ENCODE measurements at places on chromosomes 6 and 20. TPM values are rescaled to one million over a fixed set of nuclear protein-coding genes. Genes with fewer than 3 reads are reported as not detected.

The ACTL10 gene
- not detected for total RNA-seq

The F13A1 gene
- total RNA-seq: 299 TPM

DNA sequence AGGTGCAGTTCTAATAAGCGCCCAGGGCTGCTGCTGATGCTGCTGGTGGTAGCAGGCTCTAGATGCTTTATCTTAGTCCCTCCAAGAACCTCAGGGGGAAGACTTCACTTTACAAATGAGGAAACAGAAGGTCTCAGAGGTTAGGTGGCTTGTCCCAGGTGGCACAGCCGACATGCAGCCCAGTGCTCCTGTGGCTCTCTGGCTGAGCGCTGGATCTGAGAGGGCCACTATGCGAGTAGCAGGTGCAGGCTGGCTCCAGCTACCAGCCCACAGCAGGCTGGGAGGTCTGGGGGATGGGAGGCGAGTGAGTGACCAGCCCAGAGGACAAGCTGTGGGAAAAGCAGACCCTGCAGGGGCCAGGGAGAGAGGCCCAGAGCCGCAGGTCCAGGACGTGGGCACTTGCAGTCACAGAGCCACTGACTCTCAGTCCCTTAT lies 90.9 kb downstream of the PRND start:
- DNase-seq: no peak

- peak; percentile 50 for DNase-seq
Measured at GRCh38 chr6:163335671-163336545, 78.6 kb upstream of the QKI start.

DNA sequence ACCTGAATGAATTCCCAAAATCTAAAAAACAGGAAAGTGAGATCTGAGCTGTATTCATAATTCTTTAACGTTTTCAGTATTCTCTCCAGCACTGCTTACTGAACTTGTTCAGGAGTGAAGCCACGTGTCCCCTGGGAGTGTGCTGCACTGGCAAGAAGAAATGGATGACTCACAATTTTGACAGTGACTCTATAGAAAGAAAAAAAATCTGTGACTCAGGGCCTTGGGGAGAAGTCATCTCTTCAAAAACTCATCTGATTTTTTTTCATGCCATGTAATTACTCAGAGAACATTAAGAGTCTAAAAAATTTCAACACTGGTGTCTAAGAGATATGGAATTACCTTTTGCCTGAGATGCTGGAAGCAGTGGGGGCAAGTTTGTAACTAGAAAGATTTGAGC lies 39.7 kb downstream of the ANKEF1 start:
- peak; percentile 66 for DNase-seq

DNA sequence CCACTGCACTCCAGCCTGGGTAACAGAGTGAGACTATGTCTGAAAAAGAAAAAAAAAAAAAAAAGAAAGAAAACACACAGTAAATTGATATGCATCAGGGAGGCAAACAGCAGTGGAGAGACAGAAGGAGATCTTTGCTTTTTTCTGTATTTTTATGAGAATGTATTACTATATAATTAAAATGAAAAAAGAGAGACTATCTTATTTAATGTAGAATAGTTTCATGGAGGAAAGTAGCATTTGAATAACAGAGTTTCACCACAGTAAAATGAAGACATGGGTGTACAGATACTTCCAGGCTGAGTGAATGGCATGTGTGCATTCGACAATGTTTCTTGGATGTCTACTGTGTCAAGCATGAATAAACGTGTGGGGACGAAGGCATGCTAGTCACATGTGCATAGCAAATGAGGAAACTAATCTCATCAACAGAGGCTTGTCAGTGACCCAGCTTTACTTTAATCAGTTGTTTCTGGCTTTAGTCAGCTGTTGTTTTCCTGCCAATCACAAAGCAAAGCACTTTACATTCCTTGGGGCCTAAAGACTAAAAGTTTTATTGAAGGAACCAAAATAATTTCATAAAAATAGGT lies 55.5 kb upstream of the ARMH2 start:
- no peak for DNase-seq

- no peak for DNase-seq
Measured at GRCh38 chr6:52271852-52272460, 12.6 kb downstream of the MCM3 start.

- no peak for DNase-seq
Measured at GRCh38 chr6:127578900-127579299, 1.9 kb downstream of the C6orf58 start.

Measured in umbilical cord (tissue), 2 donors.